ENCODE measurements at places on chromosomes 16 and 17.

DNA sequence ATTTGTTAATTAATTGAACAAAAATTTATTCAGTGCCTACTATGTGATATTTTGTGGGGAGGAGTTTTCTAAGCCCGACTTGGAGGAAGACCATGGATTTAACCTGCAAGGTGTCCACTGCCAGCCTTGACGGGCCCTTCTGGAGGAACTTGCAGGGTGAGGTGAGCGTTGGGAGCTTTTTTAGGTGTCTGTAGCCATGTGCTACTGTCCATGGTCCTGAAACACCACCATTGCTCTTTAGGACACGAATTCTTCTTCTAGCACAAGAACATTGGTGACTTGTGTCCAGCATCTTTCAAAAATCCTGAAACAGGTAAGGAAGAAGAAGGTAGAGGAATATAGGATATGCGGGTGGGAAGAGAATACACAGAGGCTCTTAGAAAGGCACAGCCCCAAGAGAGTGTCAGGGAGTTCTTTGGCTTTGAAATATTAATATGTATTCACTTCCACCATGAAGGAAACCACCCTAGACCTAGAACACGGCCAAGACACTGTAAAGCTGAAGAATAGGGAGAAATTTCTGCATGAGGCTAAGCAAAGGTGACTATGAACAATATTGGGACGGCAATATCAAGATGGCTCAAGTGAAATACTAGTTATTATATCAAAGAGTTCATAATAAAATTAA, 27.9 kb upstream of the OR4D1 start:
- DNase-seq: peak; percentile 22

- DNase-seq: no peak
Observed at GRCh38 chr17:58172369-58173071, 5.7 kb downstream of the OR4D2 start.

GRCh38 chr17:77433385-77434135, 292.8 kb downstream of the SEC14L1 start:
- no peak for DNase-seq

DNA sequence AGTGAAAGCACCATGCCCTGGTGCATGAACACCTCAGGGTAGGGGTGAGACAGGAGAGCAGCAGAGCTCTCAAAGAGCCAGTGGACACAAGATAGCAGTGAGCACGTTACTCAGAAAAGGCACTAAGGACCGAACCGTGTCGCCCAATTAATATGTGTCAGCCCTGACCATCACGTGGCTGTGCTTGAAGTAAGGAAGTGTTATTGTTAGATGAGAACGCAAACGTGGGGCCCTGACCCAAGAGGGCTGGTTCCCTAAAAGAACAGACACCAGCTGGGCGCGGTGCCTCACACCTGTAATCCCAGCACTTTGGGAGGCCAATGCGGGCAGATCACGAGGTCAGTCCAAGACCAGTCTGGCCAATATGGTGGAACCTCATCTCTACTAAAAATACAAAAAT, 16.3 kb downstream of the AXIN1 start:
- no peak for DNase-seq

DNA sequence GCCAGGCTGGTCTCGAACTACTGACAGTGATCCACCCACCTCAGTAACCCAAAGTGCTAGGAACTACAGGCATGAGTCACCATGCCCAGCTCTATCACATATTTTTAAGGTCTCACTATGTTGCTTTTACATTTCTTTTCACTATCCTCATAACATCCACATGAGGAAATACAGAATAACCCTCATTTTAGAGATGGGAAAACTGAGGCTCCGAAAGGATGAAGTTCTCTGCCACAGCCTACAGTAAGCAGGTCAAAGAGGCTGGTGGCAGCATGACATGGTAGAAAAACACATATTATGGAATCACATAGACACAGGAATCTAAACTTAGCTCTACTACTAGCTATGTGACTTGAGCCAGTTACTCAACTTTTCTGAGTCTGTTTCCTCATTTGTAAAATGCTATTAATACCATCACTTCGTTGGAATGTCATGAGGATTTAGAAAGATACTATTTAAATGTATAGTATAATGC, 32.2 kb downstream of the APPBP2 start:
- no peak for DNase-seq

GRCh38 chr17:3697103-3697476, 1.1 kb upstream of the P2RX5 start:
- DNase-seq: no peak

DNA sequence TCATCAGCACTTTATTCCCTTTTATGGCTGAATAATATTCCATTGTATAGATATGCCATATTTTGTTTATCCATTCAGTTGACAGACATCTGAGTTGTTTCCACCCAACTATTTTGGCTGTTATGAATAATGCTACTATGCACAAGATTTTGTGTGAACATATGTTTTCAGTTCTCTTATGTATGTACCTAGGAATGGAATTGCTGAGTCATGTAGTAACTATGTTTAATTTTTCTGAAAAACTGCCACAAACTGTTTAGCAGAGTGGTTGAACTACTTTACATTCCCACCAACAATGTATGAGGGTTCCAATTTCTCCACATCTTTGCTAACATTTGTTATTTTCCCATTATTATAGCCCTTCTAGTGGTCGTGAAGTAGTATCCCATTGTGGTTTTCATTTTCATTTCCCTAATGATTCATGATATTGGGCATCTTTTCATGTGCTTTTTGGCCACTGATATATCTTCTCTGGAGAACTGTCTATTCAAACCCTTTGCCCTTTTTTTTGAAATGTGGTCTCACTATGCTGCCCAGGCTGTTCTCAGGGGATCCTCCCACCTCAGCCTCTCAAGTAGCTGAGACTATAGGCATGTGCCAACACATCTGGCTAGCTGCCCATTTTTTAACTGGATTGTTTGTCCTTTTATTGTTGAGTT, 26.3 kb downstream of the SMURF2 start:
- no peak for DNase-seq

GRCh38 chr16:54317101-54317611, 30.6 kb upstream of the IRX3 start:
- no peak for DNase-seq

GRCh38 chr16:2213817-2214718, 572 bp downstream of the PGP start:
- no peak for DNase-seq

- DNase-seq: no peak
Observed at GRCh38 chr17:72126575-72127486, 6.0 kb downstream of the SOX9 start.

DNA sequence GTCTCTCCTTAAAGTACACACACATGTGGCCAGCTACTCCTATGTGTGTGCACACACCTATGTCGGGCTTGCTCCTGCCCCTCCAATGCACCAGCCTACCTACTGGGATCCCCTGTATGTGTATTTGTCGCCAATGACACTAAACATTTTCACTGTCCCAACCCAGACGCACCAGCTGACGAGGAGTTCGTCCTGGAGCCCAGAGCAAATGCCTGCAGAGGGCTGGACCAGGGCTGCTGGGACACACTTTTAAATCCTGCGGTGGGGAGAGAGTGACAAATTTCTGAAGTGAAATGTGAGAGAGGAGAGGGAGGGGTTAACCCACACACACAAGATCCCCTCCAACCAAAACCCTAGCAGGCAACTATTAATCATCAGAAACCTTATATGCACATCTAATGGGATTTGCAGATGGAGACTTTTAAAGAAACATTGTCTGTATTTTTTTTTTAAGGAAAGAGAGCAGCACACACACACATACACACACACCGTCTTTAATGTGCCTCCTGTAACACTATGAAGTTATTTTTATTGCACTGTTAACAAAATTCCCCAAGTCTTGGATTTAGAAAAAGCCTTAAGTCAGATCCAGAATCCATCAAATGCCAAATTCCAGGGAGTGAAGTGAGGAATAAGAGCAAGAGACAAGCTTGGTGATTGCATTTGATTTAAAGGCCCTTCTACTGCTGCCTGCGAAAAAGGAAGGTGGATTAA, at the start of gene MEOX1:
TSS of gene MEOX1 (minus strand) at position 224 of the 714 bp plus-strand sequence. CDS start 388 bp downstream, outside the sequence.
- no peak for DNase-seq

- no peak for DNase-seq
Observed at GRCh38 chr17:40611840-40612474, 35.7 kb downstream of the SMARCE1 start.

DNA sequence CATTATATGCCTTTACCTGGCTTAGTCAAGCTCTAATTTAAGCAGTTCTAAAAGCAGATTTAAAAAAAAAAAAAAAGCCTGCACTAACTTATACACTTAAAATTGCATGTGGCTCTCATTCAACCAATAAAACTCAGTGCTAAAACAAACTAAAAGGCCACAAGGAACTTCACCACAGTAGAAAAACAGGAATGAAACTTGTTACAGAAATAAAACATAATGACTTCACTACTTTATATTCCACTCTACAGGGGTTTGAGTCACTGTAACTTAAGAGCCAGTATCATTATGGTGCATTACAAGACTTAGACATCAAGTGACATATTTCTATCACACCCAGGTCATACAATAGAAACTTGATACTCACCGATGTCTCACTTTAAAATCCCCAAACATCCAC, 11.1 kb downstream of the CA10 start:
- no peak for DNase-seq

- peak; percentile 67 for DNase-seq
Observed at GRCh38 chr16:28317040-28317880, 24.9 kb downstream of the SBK1 start.

- DNase-seq: no peak
Observed at GRCh38 chr17:36057911-36058310, 6.2 kb upstream of the CCL18 start.

GRCh38 chr16:89507834-89508590, at the start of gene SPG7:
Gene SPG7, plus strand, starts transcription at chr16:89508403. Its CDS starts 15 bp downstream, at chr16:89508418.
- DNase-seq: peak; percentile 84

GRCh38 chr17:21131137-21131536, 4.4 kb downstream of the DHRS7B start:
- DNase-seq: no peak

DNA sequence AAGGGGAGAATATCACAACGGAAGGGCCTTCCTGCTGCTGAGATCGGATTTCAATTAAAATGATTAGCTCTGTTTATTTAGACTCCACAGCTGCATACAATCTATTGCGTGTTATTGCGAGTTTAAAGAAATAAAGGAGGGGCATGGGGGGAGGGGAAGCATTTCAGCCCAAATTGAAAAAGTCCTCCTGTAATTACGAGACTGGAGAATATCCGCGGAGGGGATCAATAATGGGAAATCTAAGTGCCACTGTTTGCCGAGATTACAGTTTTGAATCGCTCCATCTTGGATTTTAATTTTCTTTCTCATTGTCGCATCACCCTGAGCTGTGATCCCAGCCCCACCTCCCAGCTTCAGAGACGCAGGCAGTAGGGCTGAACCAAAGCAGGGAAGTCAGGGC, 15.7 kb upstream of the RPL38 start:
- DNase-seq: no peak

DNA sequence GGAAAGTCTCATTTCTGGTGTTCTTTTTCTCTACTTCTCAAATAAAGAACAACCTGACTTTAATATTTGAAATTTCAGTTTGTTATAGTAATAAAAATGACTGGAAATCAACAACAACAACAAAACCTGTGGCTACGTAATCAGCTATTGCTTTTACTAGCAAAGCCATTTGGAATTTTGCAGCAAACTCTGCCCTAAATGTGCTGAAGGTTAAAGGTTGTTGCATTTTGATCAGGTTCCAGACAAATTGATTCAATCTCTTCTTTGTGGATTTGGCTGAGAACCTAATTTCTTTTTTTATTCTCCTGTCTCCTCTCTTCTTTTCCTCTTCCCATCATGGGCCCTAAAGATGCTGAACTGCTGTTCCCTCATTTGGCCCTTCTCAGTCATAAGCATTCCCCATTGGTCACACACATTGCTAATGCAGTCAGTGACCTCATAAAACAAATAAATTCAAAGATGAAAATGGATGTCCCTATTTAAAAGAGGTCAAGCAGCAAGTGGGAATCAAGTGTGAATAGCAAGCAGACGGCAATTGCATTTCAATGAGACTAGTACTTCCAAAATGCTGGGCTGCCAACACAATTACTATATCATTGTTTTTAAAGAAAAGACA, 795.1 kb upstream of the CDH8 start:
- no peak for DNase-seq

- no peak for DNase-seq
Observed at GRCh38 chr16:29812754-29813643, 1.0 kb downstream of the PRRT2 start.

DNA sequence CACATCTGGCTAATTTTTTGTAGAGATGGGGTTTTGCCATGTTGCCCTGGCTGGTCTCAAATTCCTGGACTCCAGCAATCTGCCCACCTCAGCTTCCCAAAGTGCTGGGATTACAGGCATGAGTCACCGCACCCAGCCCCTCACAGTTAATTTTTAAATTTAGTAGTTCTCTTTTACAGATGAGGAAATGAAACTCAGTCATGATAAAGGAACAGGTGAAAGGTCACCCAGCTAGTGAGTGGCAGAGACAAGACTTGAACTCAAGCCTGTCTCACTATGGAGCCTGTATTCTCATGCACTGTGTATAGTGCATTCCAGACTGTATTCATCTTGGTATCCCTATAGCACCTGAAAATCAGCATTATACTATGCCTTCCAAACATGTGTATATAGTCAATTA, 77.1 kb upstream of the WSB1 start:
- DNase-seq: no peak

GRCh38 chr17:8905331-8905730, 37.9 kb upstream of the PIK3R6 start:
- DNase-seq: no peak

GRCh38 chr16:21619765-21620425, 20.5 kb downstream of the METTL9 start:
- no peak for DNase-seq

GRCh38 chr16:12803203-12804093, at the start of gene CPPED1:
Gene CPPED1, minus strand, starts transcription at chr16:12803887. Its CDS starts 111 bp downstream, at chr16:12803776.
- peak; percentile 86 for DNase-seq

DNA sequence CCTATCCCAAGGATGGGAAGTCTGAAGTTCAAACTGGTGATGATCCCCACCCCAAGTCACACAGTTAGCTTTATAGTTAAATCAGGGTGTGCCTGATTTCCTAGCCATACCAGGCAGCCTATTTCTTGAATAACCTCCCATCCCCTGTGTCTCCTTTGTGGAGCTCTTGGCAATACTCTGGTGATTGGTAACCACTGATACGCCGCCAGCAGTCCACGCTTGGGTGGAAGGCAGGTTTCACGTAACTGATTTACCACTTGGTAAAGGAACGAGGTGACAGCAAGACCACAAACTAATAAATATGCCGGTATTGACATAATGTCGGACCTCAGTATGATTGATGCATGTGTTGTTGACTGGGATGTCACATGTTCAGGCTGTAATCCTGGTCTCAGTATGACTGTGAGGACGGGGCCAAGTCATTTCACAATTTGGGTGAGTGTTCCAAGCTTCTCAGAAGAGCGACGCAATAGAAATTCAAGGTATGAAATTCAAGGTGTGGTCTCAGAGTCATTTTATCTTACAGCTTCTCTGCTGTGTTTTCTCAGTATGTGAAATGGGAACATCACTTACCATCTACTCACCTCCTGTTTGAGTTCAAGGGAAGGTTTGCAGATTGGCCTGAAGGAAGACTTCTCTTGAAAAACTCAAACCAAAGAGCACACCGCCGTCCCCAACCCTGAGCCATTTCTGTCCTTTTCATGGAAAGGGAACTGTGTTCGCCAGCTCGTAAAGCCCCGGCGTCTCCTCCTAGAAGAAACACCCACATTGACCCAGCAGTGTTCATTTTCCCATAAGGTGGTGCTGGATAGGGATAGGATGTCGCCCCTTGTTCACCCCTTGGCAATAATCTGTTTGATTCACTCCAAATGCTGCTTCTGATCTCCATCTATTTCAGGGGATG, 678.9 kb downstream of the WWOX start:
- DNase-seq: no peak

GRCh38 chr17:74356646-74357465, 4.8 kb downstream of the BTBD17 start:
- DNase-seq: no peak
